SK-N-SH treated with all-trans-retinoic acid at 6 μM for 48 hours (cell line): ENCODE measurements at places on chromosomes 3 and 15.
A peak's percentile ranks its signal among the peaks of the same experiment; 100 is the strongest.

DNA sequence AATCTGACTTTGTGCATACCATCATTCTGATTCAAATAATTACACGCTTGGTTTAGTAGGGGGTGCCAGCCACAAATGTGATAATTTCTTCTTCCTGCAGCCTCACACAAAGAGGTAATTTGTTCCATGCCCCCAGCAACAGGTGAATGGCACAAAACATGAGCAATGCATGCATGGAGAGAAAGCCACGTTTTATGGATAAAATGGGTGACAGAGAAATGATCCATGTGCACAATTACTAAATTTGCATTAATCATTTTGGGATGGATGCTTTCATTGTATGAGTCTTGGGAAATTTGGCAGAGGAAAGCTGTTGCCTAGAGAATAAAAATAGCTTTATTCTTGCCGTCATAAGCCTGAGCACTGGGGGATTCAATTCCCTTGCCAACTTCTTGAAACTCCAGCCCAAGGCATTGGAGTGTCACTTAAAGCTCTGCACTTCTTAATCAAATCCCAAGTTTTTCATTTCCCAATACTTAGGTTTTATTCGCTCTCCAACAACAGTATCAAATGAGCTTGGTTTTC is 411.6 kb downstream of the GBE1 start:
- no peak for ATAC-seq

DNA sequence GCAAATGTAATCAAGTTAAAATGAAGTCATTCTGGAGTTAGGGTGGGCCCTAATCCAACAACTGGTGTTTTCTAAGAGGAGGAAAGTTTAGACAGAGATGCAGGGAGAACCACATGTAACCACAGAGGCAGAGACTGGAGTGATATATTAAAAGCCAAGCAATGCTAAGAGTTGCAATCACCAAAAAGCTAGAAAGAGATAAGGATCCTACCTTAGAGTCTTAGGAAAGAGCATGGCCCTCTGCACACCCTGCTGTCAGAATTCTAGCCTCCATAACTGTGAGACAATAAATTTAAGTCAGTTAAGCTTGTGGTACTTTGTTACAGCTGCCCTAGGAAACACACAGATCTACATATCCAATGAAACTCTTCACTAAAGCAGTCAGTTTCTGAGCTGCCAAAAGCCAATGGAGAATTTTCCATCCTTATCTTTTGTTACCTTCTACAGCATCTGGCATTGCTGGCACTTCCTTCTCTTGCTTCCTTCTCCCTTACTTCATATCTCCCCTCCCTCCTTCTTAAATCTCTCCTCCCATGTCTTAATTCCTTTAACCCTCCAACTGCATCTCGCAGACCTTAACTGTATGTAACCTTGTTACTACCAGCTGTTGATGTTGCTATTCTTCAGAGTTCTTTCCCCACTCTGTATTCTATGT is 11.2 kb downstream of the DCBLD2 start:
- no peak for ATAC-seq

DNA sequence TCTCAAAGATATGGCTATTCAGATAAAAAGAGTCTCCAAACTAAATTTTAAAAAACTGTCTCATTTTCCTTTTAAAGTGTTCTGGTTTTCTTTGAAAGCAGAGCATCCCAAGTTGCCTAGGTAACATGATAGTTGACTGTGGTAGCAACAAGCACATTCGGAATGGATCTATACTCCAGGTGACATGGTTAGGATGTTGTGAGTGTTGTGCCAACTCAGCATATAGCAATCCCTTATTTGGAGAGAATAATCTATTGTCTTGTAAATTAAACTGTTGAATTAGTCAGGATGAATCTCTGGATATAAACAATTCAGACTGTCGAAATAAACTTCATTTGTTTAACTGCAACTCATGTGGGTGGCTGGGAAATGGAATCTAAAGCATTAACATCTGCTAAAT is 418.6 kb downstream of the TUSC7 start:
- no peak for ATAC-seq

- ATAC-seq = no peak
Measured at GRCh38 chr3:43181202-43181821, 75.4 kb upstream of the POMGNT2 start.

- no peak for ATAC-seq
Measured at GRCh38 chr3:28399206-28399605, 50.6 kb upstream of the AZI2 start.

DNA sequence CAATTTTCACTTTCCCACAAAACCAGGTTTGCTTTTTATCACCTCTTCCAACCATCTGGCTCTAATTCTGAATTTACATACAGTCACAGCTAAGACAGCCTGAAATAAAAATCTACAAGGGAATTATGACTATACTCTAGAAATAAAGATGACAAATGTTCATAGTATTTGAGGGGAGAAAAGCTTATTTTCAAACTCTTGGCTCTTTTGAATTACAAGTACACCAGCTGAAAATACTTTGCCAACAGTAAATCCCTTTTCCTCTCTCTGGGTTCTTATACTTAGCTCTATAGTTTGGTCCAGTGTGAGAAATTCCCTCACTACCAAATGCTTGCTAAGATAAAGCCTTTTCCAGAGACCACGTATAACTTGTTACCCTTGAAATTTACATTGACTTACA is 1037.9 kb downstream of the ROBO1 start:
- ATAC-seq = no peak

DNA sequence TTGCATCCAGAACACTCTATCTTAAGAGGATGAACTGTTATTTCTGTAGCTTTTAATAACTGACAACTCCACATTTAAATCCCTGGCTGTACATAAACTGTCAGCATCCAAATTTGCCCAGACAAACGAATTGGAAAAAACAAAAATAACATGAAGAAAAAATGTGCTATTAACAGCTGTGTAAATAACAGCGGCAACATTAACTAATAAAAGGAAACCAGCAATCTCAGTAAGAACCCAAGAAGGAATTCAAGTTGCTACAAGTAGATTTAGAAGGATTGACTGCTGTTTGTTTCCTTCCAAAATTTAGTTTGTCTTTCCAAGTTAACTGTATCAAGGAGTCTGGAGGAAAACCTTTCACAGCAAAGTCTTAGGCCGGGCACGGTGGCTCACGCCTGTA is 550.6 kb upstream of the MDFIC2 start:
- no peak for ATAC-seq

- peak; percentile 80 for ATAC-seq
Measured at GRCh38 chr3:197224034-197224444, 74.4 kb downstream of the DLG1 start.

GRCh38 chr15:89647191-89647851 is 7.9 kb downstream of the KIF7 start:
- ATAC-seq = peak; percentile 95

- ATAC-seq = no peak
Measured at GRCh38 chr3:38088126-38089078, 48.5 kb downstream of the ACAA1 start.

- no peak for ATAC-seq
Measured at GRCh38 chr15:87973501-87974215, 282.9 kb downstream of the NTRK3 start.

GRCh38 chr3:71713041-71713440 is 12.2 kb downstream of the EIF4E3 start:
- no peak for ATAC-seq

DNA sequence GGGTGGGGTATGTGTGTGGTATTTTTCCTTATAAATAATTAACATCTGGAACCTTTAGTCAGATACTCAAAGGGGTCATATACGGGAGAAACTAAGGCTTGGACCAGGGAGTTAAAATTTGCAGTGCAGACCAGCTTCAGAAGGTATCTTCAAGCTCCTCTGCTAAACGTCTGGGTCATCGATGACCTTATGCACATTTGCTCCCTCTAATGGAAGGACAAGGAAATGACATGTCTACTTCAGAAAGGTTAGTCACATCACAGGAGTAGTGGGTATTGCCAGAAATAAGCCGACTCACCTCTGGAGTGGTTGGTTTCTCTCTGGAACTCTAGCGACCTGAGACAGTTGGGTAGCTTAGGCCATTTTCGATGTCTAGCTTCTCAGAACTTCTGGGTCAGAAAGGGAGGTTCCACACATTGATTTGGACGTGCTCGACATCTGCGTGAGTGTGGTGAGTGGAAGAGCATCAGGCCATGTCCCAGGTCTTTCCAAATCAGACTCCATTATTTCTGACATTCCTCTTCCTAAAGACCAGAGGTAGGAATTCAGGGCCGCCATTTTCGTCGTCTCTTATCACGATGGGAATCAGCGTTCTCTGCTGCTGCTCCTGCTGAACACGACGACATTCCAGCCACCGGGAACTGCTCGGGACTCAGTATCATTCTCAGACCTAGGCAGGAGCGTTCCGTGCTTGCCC is 31.8 kb upstream of the RASA2 start:
- peak; percentile 82 for ATAC-seq

- no peak for ATAC-seq
Measured at GRCh38 chr15:33378866-33379480, 68.2 kb downstream of the RYR3 start.

- no peak for ATAC-seq
Measured at GRCh38 chr3:43035801-43036365, 56.8 kb downstream of the GASK1A start.

DNA sequence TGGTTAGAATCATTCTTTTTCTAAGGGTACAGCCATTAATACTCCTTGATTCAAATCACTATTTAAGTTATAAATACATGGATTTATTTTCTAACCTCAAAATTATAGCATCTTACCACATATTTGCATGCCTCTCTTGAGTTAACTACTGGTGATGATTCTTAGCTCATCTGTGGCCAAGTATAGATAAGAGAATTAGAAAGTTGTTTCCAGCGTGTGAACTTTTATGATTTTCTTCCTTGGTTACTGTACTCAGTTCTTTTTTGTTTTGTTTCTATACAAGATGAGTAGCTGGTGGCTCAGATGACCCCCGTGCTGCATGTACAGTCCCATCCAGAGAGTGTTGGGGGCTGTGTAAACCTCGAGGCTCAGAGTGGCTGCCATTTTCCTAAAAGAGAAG is 124.6 kb downstream of the IGF1R start:
- ATAC-seq = no peak

DNA sequence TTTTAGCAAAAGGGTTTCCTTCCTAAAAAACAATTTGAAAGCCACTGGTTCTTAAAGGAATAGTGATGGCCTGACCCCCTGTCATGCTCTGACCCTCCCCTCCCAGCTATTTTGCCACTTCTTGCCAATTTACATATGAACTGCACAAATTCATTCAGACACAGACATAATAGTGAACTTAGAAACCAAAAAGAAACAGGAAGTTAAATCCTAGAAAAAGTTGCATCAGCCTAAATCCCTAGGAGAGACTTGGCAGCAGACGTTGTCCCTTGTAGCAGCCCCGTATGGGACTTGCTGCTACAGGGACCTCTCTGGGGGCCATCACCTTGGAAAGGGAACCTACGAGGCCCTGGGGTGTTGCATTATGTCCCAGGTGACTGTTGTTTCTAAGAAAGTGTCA is 14.3 kb upstream of the PDE8A start:
- no peak for ATAC-seq
